Vagina (tissue), 2 donors: ENCODE measurements at places on chromosomes 13 and 19.

DNA sequence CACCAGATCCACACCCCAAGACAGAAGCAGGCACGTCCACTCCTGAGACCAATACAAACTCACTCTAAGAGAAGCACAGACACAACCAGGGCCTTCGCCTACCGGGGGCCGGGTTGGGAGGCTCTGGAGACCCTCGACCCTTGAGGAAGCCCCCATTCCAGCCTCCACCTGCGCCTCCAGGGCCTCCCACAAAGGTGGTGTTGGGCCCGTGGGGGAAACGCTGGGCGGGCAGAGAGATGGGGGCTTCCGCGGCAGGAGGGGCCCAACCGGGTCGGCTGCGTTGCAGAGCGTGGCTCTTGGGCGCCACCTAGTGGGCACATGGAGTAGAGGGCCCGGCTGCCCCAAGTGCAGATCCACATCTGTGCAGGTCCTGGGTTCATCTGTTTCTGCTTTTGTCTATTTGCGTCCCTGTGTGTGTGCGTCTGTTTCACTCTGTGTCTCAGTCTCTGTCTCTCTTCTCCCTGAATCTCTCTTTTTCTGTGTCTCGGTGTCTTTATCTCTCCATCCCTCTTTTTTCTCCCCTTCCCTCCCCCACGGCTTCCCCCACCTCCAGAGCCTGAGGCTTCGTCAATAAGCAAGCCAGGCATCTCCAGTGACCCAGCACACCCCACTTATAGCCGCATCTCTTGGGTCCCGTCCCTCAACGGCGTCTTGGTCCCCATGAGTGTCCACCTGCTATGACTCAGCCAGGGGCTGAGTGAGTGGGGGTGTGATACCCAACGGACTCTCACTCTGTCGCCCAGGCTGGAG is 10.5 kb upstream of the TINCR start:
- no peak for DNase-seq

DNA sequence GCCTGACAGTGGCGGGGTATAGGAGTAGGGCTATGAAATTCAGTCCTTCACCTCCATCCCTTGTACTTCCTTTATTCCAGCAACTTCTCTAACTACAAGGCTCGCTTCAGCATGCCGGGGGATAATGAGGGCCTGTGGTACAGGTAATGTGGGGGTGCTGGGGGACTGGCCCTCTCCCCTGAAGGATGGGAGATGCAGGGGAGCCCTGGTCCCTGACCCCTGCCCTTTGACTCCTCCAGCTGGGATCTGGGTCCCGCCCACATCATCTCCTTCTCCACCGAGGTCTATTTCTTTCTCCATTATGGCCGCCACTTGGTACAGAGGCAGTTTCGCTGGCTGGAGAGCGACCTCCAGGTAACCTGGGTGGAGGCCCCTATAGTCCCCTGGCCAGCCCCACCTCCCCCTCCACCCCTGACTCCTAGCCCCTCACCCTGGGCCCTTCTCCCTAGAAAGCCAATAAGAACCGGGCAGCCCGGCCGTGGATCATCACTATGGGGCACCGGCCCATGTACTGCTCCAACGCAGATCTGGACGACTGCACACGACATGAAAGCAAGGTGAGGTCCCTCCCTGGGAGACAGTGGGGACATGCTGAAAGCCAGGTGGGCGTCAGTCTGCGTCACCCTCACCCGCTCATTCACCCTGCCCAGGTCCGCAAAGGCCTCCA is 16.5 kb downstream of the ACP7 start:
- no peak for DNase-seq

- DNase-seq, result no peak
These were observed 8.7 kb upstream of the CARM1 start for GRCh38 chr19:10862561-10863106.

DNA sequence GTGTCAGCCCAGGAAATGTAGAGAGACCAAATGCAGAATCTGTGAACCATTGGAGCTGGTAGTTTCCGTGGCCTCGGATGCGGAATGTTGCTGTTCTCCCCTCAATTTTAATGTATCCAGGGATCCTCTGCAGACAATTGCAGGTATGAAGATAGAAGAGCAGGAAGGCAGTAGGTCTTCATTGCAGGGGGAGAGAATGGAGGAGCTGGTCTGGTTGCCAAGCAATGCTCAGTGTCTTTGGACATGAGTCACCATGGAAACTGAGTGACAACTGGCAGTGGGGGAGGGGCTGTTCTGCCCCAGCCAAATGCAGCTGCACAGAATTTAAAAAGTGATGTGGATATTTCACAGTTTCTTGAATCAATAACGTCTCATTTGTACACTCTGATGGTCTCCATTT is 56.1 kb upstream of the ZNF835 start:
- no peak for DNase-seq
